ENCODE measurements at places on chromosomes 1 and 21.

DNA sequence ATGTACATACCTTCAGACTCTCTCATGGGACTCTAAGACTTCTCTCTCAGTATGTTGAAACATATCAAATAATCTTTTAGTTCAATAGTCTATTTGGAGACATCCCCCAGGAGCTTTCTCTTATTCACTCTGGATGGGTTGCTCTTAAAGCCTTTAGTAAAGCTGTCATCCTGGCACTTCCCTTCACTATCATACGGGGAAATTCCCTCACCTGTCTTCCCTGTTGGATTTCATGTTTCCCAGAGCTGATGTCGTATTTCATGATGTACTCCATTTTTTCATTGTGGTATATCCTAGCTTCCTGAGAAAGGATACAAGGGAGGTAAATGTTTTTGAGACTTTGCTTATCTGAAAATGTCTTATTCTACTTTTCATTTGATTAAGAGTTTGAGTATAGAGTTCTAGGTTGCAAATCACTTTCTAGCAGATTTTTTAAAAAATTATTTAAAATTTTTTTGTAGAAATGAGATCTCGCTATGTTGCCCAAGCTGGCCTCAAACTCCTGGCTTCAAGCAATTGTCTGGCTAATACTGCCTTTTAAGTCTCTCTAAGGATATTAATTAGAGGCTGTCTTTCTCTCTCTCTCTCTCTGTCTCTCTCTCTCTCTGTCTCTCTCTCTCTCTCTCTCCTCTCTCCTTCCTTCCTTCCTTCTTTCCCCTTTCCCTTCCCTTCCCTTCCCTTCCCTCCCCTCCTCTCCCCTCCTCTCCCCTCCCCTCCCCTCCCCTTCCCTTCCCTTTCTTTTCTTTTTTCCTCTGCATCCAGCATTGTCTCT is 17.0 kb upstream of the MACF1 start:
- no peak for DNase-seq

GRCh38 chr1:8063298-8064036 is 37.4 kb upstream of the ERRFI1 start:
- DNase-seq: no peak

- DNase-seq: no peak
Observed at GRCh38 chr1:5200006-5200405, 545.6 kb downstream of the AJAP1 start.

GRCh38 chr1:244659694-244660093 is 6.8 kb downstream of the DESI2 start:
- DNase-seq: no peak

DNA sequence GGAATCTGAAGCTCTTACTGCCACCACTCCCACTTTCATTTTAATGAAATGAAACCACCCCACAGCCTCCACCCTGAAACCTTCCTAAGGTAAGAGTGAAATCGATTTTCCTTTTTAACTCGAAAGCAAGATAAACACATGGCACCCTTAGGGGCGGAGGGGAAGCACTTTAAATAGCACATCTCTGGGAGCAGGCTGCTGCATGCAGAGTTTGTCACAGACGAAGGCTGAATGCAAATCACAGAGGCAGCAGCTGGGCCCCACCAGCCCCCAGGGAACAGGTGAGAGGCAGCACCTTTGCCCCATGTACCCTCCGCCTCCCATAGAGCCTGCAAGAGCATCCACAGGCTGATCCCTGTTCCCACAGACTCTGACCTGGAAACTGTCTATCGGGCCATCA is 60.0 kb upstream of the GRIK3 start:
- no peak for DNase-seq

GRCh38 chr1:214404154-214404553 is 123.2 kb downstream of the SMYD2 start:
- DNase-seq: no peak

DNA sequence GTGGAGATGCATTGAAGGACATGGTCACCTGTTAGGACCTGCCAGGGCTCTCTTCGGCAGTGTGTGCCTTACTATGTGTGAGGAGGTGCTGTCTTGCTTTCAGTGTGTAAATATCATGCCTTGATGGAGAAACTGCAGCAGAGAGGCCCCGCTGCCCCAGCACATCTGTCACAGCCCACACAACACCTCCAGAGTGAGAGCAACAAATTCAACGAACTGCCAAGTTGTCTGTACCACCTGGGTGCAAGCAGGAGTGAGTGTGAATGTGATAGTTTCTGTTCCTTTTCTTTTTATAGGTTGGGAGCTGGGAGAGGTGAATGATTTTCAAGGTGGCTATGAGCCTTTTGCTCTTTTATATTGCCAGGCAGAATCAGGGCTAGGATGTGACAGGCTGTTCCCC is 114.6 kb upstream of the KIAA0040 start:
- DNase-seq: no peak

DNA sequence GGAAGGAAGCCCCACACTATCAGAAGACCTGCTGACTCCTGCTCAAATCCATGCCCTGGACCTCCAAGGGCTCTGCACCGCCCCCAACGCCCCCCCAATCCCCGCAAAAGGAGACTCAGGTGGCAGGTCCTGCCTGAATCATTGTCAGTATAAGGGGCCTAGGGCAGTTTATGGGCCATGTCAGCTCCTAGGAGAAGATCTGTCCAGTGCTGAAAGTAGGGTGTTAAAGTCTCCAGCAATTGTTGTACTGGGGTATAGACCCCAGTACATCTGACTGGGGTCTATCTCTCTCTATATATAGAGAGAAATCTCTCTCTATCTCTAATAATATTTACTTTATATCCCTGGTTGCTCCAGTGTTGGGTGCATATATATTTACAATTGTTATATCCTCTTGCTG is 12.1 kb upstream of the OLIG2 start:
- no peak for DNase-seq

- DNase-seq: no peak
Observed at GRCh38 chr1:41713141-41713540, 205.6 kb downstream of the HIVEP3 start.

GRCh38 chr1:37682334-37682987 is 9.9 kb upstream of the CDCA8 start:
- peak; percentile 30 for DNase-seq

- DNase-seq: no peak
Observed at GRCh38 chr21:45309069-45309986, 21.6 kb upstream of the POFUT2 start.

GRCh38 chr1:206998816-206999215 is 28.6 kb upstream of the FCAMR start:
- DNase-seq: no peak

- DNase-seq: no peak
Observed at GRCh38 chr1:32592943-32593342, 53.7 kb downstream of the ZBTB8A start.

Measured in activated CD8-positive, alpha-beta memory T cell treated with anti-CD3 and anti-CD28 coated beads for 48 hours (primary cell).